ENCODE measurements at places on chromosomes 6 and 20. TPM values are rescaled to one million over a fixed set of nuclear protein-coding genes. Genes with fewer than 3 reads are reported as not detected.

DNA sequence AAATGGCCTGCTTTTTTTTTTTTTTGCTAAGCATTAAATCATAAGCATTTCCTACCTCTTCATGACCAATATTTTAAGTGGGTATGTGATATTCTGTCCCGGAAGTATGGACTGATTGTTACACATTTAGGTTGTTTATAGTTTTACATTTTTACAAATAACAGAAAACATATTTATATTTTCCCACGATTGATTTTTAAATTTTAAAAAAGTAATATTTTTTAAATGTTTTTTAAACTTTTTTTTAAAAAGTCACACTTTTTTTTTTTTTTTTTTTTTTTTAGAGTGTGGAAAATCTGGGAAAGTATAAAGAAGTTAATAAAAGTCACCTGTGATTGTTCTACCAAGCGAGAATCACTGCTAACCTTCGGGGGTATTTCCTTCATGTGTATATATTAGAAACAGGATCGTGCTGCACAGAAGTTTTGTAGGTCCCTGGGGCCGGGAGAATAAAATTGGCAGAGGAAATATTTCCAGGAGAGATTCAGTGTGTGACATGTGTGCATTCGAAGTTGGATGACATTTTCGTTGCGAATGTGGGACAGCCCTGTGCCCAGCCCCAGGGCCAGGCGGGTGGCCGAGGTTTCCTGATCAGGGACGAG, 173.1 kb downstream of the CDC5L start:
- H3K4me3 ChIP-seq, result no peak overlapping the region
- no peaks in the 10 kb centered on the region for H3K27me3 ChIP-seq
- no peak overlapping the region for H3K27ac ChIP-seq

DNA sequence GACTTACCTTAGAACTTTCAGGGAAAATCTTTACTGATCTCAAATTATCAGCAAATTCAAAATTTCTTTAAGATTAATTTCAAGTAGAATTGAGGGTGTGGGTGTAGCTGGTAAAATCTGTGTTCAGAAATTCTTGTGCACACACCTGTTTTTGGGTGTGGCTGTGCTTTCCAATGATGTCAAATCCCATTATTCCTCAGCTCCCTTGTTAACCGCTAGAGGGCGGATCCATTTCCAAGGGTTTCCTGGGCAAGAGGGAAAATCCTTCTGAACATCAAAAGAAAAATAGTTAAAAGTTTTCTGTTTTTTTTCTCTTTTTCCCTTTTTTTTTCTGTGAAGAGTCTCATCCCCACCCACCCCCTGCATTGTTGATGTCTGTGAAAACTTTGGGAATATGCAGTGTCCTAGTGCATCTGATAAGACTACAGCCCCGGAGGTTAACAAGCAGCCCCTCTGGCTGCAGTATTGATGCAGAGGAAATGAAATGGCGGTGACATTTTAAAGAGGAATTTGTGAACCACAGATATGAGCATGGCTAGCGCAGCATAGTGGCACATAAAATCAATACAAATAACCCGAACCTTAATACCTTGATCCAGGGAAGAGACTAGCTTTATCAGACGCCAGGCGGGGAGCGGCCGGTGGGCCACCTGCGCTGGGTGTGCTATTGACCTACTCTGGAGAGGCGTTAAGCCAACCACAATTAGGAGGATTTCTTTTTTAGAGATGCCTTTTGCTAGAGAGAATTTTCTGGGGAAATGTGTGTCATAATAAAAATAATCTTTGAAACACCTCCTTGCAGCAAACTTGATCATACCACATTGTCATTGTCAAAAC, 130.9 kb downstream of the FOXA2 start:
- H3K27ac ChIP-seq, result no peak overlapping the region
- H3K4me3 ChIP-seq, result no peak overlapping the region
- H3K4me1 ChIP-seq, result peaks cover 3% of the 10 kb centered on the region

GRCh38 chr6:39933669-39934130, 562 bp downstream of the MOCS1 start:
- peak overlapping the region; percentile 81 for H3K4me3 ChIP-seq

DNA sequence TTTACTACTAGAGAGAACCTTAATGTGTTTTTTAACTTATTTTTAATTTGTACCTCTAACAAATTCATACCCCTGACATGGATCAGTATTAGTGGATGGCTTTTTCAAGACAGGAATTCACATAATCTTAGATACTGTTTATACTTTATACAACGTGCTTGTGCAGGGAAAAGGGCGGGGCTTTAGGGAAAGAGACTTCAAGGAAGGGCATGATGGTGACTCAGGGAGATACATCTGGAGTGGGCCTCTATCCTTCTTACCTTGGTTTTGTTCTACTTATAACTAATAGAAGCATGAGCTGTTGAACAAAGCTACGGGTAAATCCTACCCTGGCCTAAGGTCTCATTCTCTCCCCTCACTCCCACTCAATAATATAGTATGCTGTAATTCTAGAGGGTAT, 160.8 kb downstream of the C6orf58 start:
- H3K36me3 ChIP-seq, result no peaks in the 10 kb centered on the region
- no peak overlapping the region for H3K27ac ChIP-seq
- H3K4me3 ChIP-seq, result no peak overlapping the region
- H3K4me1 ChIP-seq, result no peaks in the 10 kb centered on the region

Gene RSPO4
- total RNA-seq, result 1.00 TPM

Gene KCNK15
- total RNA-seq, result 2.6 TPM

Gene SYCP2L
- 5.3 TPM for total RNA-seq

Gene ATXN1
- total RNA-seq, result 108 TPM

Gene WFDC10B
- not detected for total RNA-seq

DNA sequence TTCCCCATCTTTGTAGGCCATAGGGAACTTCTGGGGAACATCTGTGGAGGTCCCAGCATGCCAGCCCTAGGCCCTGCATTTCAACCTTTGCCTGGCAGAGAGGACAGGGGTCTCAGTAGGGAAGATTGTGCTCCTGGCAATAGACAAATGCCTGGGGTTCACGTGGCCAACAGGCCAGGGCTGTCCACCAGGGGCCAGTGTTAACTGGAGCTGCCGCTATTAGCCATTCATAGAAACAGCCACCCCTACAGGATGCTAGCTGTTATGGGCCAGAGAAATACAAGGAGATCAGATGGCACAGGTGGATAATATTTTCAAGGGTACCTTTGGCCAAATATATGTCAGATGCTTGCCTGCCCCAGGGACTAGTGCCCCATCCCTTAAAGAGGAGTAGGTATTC, 932.9 kb downstream of the QKI start:
- no peak overlapping the region for H3K4me3 ChIP-seq
- no peak for DNase-seq
- no peak overlapping the region for H3K27ac ChIP-seq
- H3K4me1 ChIP-seq, result peaks cover 3% of the 10 kb centered on the region

DNA sequence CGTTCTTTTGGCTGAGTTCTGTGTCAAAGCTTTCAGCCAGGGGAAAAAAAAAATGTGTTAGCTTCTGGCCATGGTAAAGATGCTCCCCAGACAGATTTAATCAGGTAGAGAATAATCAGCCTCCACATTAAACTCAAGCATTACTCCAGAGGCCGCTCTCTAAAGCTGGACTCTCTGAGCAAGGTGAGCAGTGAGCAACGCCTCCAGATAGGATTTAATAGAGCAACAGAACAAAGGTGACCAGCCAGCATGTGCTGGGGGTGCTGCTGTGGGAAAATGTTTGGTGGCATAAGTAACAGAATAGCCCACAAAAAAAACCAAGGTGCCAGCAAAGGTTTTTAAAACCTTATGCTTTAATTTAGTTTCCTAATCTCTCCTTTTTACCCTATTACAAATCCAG, 103.5 kb upstream of the TRAF3IP2 start:
- peaks cover 5% of the 10 kb centered on the region for H3K4me1 ChIP-seq
- H3K27ac ChIP-seq, result no peak overlapping the region
- no peaks in the 10 kb centered on the region for H3K27me3 ChIP-seq
- no peak overlapping the region for H3K4me3 ChIP-seq
- DNase-seq, result no peak
- no peaks in the 10 kb centered on the region for H3K36me3 ChIP-seq

DNA sequence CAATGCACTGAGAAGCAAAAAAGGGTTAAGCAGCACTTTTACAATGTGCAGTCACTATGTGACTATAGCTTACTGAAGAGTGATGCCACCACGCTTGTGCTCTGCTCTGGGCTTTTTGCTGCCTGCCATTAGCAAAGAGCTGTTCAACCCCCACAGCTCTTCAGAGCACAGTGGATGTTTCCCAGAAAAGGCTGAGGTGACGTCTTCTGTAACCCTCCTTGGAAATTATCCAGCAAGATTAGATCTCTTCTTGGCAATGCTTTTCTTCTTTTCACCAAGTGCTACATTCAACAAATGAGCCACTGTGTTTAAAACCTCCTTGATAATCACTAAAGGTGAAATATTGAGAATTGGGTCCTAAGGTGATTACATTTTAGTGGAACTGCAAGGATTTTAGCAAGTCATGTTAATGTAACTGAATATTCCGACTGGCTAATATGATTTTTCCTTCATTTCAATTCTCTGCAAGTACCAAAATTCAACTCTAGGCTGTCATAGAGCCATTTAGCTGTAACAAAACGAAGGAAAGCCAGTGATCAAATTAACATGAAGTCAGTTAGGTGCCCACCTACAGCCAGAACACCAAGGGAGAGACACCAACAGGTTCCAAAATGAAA, 34.9 kb downstream of the ELOVL5 start:
- no peaks in the 10 kb centered on the region for H3K27me3 ChIP-seq
- DNase-seq, result no peak
- H3K4me1 ChIP-seq, result peaks cover 14% of the 10 kb centered on the region
- no peak overlapping the region for H3K4me3 ChIP-seq
- H3K27ac ChIP-seq, result peak overlapping the region; percentile 40

DNA sequence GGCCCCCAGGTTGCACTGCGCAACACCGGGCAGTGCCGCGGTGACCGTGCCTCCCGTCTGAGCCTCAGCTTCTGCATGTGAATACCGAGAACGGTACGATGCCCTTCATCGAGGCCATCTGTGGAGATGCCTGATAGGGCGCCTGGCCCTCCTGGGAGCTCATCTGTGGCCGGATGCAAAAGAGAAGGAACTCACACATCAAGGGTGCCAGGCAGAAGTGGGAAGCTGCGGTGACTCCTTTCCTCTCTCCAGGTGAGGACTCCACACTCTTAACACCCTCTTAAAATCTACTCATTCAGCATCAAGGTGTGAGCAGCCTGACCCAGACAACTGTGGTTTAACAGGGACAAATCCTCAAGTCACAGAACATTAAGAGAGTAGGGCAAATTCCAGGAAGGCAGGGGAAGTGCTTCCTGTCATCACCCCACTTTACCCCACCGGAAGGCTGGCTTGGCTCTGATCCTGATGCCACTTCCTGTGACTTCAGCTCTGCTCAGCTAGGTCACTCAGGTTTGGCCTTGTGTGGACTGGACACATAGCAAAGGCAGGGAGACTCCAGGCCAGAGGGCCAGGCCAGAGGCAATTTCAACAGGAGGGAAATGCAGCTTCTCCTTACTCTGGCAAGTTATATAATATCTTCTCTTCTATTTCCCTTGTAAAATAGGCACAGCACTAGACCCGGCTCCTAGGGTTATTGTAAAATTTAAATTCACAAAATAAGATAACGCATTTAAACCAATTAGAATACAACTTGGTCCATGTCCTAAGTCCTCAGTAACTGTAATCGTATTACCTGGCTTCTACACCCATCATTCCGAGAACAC, 69.4 kb downstream of the CPNE5 start:
- peak overlapping the region; percentile 37 for H3K27ac ChIP-seq
- H3K27me3 ChIP-seq, result no peaks in the 10 kb centered on the region
- no peak for DNase-seq
- H3K36me3 ChIP-seq, result no peaks in the 10 kb centered on the region
- H3K4me3 ChIP-seq, result no peak overlapping the region

Gene SYCP2
- total RNA-seq, result 1.9 TPM

DNA sequence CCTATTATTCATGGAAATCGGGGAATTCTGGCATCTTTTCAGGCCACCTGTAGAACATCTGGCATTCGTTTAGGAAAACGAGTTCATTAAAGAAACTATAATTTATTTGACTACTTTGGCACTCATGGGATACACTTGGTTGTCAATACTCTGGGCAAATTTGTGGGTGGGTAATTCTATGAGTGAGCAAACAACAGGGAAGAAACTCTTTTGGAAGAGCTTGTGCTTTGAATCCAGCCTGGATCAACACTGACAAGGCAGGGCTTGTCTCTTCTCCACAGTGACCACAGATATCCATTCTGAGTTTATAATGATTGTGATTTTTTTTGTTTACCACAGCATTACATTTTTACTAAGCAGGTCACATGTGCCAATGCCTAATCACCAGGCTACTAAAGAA, 394.7 kb downstream of the THBS2 start:
- no peak for DNase-seq
- no peak overlapping the region for H3K4me3 ChIP-seq
- no peaks in the 10 kb centered on the region for H3K27me3 ChIP-seq
- H3K27ac ChIP-seq, result no peak overlapping the region

GRCh38 chr20:37420610-37421009, 74.7 kb downstream of the SRC start:
- H3K36me3 ChIP-seq, result no peaks in the 10 kb centered on the region
- H3K4me1 ChIP-seq, result peaks cover 22% of the 10 kb centered on the region
- H3K27me3 ChIP-seq, result peaks cover 15% of the 10 kb centered on the region
- no peak overlapping the region for H3K4me3 ChIP-seq
- no peak for DNase-seq

DNA sequence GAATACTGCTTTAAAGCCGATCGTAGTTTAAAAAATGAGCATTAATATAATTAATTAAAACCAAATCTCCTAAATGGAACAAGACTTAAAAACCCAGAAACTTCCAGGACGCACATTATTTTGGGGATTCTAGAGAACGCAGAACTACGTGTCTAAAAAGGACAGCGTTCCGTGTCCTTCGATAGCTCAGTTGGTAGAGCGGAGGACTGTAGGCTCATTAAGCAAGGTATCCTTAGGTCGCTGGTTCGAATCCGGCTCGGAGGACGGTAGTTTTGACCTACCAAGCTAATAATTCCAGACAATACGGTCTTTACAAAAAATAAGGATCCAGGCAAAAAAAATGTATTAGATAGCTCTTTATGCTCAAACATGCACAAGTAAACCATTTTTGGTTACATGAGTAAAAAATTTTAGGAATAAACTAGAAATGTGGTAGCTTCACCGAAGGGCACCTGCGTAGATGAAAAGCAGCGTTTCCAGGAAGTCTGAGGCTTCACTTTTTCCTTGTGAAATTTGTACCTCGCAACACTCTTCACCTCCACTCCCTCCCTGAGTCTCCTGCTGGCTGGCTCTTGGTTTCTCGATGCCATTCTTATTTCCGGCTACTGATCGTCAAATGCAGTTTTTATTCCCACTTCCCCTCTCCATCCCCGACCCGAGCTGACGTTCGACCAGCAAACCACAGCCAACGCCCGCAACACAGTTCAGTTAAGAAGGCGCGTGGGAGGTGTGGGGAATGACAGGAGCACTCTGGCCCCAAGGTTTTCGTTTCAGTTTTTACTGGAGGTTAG, 19.6 kb upstream of the ABT1 start:
- H3K27ac ChIP-seq, result no peak overlapping the region
- no peaks in the 10 kb centered on the region for H3K36me3 ChIP-seq
- H3K4me3 ChIP-seq, result no peak overlapping the region
- peaks cover 51% of the 10 kb centered on the region for H3K27me3 ChIP-seq
- peak; percentile 61 for DNase-seq
